Activated CD4-positive, alpha-beta memory T cell treated with anti-CD3 and anti-CD28 coated beads for 36 hours (primary cell): ENCODE measurements at places on chromosomes 3 and 15.

DNA sequence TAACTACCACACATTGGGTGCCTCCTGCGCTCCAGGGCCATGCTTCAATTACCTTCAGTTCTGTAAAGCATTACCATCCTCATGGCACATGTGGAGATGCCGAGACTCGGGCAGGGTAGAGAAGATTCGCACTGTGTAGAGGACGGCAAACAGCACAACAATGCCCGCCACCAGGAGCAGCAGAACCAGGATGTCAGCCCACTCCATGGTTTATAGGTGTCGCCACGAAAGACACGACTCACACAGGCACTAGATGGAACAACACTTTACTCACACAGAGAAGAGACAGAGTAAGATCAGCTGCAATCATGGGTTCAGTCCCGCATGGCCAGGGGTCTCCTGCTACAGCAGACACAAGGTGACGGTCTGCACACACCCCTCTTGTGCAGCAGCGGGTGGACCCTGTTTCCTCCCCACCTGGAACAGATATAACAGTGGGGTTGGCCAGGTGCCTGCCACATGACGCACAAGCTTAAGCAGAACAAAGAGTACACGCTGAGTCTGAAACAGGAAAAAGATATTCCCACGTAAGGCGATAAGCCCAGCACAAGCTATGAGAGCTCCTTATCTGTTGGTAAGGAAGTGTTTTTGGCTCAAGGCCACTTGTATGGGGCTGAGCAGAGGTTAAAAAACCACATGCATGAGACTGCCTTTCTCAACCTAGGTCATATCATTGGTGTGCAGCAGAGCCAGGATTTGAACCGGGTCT lies 2.5 kb upstream of the TBC1D21 start:
- DNase-seq: no peak

- DNase-seq: peak; percentile 58
Measured at GRCh38 chr15:85702321-85703101, 92.2 kb downstream of the KLHL25 start.

DNA sequence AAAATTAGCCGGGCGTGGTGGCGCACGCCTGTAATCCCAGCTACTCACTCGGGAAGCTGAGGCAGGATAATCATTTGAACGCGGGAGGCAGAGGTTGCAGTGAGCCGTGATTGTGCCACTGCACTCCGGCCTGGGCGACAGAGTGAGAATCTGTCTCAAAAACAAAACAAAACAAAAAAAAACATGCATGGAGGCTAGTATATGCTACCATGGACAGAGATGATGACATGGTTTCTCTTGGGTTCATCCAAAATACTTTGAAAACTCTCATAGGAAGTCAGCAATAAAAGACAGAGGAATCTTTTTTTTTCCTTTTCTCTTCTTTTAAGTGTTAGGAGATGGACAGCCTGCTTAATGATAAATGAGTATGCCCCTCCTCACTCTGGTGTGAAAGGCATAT lies 137.7 kb upstream of the MB21D2 start:
- DNase-seq: no peak

GRCh38 chr15:83092309-83092976 lies 15.0 kb upstream of the TM6SF1 start:
- peak; percentile 18 for DNase-seq

DNA sequence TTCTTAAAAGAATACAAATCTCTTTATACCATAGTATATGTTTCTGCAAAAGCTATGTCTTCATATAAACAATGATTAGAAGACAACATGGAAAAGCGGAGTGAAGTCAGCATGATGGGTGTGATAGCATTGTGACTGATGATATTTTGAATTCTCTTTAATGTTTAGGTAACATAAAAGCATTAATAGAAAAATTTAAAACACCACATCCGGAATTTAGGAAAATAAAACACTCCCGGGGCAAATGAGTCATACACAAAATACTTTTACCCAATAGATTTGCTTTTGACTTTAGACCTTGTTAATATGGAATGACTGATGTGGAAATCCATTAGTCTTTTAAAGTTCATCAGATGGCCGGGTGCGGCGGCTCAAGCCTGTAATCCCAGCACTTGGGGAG lies 134.7 kb downstream of the P3H2 start:
- no peak for DNase-seq

GRCh38 chr15:40555876-40556275 lies 9.0 kb downstream of the CCDC32 start:
- no peak for DNase-seq

GRCh38 chr3:55537129-55537528 lies 50.0 kb upstream of the WNT5A start:
- DNase-seq: no peak

DNA sequence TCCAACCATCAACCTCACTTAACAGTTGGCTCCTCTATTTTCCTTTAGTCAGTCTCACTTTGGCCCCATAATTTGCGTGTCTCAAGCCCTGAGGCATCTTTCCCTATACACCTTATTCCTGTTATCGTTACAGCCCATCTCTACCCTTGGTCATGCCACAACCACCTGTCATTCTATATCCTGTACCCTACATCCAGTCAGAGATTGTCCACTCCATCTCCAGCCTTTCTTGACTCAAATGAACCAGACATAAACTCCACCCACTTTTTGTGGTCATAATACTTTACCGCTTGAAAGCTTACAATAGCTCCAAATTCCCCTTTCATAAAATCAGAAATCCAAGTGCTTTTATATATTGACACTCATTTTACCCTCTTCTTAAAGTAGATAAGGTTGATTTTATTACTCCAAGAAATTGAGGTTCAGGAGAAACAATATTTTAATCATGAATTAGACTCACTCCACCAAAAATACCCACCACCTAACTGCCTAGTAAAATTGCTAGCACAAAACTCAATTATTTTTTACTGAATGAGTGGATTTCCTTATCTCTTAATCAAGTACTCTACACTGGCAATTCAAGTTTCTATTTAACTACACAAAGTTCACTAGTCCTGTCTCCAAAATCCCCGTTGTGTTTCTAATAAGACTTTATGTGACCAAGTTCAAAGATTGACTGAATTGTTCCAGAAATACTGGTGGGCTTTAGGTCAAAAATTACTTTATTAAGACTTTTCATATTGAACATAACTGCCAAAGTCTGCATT lies 9.1 kb downstream of the CCR4 start:
- DNase-seq: peak; percentile 54

- no peak for DNase-seq
Measured at GRCh38 chr3:45145681-45146614, at the start of gene CDCP1. CDCP1 (minus strand) TSS chr3:45146378; CDS start chr3:45146287, 91 bp downstream.

DNA sequence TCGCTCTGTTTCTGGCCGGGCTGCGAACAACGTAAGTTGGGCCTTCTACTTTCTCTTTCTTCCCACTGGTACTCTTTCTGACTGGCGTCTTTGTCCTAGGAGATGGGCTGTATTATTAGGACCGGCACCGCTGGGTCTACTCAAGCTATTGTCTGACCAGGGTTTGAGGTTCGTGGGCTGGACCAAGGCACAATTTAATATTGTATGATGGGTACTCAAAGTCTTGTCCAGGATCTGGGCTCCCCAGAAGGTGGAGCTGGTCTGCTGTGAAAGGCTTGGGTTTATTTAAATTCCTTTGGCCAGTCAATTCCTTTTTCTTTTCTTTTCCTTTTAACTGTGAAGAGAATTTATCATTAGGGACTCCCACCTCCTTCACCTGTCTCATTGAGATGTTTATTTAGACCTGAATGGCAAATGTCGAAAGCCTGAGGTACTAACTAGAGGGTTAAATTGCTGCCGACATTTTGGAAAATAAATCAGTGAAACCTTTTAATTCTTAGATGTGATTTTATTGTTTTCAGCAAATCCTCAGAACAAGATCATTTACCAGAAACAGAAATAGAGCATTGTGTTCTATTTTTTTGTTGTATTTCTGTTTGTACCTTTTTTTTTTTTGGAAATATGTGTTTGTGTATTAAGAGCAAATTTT lies 410 bp downstream of the LRRC49 start:
- DNase-seq: peak; percentile 11

GRCh38 chr3:46693038-46693891 lies at the start of gene ALS2CL:
ALS2CL (minus strand) TSS chr3:46693679; CDS start chr3:46689440, 4,239 bp downstream.
- peak; percentile 74 for DNase-seq

DNA sequence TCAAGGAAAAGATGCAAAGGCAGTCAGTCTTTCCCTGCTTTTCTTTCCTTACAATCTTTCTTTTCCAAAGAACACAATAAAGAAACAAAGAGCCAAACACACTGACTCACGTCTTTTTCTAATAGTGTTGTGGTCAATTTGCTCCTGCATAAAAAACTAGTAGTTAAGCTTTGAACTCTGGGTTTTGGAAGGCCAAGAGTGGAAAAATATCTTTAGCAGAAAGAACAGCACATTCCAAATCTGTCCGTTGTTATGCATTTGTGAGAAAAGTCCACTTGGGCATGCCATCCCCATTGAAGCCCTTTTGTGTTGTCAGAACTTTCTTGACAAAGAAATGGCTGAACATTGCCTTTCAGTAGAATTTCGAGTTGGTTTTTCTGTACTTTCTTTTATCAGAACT lies 18.2 kb downstream of the COL8A1 start:
- DNase-seq: no peak

- no peak for DNase-seq
Measured at GRCh38 chr3:134426660-134427181, 52.5 kb upstream of the AMOTL2 start.

- DNase-seq: no peak
Measured at GRCh38 chr3:148408667-148409066, 289.0 kb upstream of the AGTR1 start.

- no peak for DNase-seq
Measured at GRCh38 chr15:46946953-46947352, 770.4 kb upstream of the SEMA6D start.

GRCh38 chr3:112357930-112358780 lies 25.2 kb downstream of the CD200 start:
- DNase-seq: peak; percentile 62

DNA sequence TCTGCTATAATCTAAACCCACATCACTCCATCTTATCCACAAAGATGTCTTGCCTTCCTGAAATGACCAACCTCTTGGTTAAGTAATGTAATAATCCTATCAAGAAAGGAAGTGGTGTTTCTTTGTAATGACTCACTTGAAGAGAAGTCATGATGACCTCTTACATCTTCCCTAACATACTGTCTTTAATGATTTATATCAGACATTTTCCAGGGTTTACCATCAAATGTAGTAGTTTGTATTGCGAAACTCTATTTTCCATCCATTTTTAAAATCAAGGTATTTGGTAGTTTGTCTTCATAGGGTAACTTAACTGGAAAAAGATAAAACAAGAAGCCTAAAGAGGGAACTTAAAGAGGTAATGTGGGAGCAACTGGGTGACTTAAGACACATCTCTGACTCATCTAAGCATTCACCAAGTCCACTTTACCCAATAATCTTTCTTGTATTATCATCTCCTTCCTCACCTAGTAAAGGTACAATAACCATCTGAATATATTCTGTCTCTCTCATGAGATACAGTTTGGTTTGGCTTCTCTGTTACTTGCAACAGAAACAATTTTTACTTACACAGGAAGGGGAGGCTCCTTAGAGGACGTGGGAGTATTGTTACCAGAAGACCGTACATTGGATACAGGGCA lies 5.7 kb upstream of the MAPK6 start:
- DNase-seq: no peak

DNA sequence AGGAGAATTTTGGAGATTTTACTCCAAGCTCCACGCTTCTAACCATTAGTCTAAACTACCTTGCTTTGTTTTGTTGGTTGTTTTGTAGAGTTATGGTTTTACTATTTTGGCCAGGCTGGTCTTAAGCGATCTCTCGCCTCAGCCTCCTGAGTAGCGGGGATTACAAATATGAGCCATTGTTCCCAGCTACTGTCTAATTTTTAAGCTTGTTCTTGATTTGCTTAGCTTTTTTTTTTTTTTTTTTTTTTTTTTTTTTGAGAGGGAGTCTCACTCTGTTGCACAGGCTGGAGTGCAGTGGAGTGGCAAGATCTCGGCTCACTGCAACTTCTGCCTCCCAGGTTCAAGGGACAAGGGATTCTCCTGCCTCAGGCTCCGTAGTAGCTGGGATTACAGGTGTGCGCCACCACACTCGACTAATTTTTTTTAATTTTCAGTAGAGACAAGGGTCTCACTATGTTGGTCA lies 28.5 kb downstream of the EFCAB12 start:
- DNase-seq: peak; percentile 43

GRCh38 chr15:57190208-57190607 lies 186.1 kb upstream of the CGNL1 start:
- no peak for DNase-seq

DNA sequence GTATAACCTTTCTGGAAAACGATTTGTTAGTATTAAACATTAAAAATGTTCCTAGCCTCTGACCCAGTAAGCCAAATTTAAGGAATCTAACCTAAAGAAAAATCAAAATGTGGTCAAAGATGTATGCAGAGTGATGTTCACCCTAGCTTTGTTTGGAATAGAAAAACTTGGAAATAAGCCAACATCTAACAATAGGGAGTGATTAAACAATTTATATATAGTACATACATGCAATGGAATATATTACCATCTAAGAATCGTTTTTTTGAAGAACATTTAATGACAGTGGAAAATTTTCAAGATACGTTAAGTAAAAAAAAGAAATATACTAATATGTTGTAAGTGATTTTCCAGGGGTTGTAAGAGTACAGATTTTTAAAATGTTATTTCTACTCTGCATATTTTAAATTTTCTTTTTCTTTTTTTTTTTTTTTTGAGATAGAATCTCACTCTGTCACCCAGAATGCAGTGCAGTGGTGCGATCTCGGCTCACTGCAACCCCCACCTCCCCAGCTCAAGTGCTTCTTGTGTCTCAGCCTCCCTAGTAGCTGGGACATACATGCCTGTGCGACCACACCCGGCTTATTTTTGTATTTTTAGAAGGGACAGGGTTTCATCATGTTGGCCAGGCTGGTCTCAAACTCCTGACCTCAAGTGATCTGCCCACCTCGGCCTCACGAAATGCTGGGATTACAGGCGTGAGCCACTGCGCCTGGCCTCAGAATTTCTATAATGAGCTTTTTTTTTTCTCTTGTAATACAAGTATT lies 54.9 kb downstream of the ANP32A start:
- DNase-seq: no peak

DNA sequence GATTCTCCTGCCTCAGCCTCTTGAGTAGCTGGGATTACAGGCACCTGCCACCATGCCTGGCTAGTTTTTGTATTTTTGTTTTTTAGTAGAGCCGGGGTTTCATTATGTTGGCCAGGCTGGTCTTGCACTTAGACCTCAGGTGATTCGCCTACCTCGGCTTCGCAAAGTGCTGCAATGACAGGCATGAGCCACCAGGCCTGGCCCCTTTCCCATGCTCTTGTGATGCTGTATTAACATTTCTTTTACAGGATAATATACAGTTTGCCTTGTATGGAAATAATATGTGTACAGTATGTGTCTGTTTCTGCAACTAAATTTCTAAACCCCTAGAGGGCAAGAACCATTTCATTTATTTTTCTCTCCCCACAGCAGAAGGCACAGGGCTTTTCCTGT lies 37.8 kb downstream of the SCG5 start:
- no peak for DNase-seq

GRCh38 chr15:40279437-40280141 lies 3.3 kb downstream of the ANKRD63 start:
- DNase-seq: peak; percentile 76

DNA sequence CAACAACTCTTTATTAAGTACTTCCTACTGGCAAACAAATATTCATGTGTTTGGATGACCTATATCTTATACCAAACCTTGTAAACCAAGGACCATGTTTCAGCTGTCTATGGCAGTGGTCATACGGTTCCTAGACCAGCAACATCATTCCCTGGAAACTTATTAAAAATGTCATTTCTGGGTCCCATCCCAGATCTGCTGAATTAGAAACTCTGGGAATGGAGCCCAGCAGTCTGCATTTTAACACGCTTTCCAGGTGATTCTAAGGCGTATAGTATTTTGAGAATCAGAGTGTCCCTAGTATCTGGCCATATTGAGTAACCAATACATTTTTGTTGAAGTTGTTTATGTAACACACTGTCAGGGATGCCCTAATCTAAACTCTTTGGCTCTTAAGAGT lies 363.4 kb upstream of the LRRC3B start:
- DNase-seq: no peak

- DNase-seq: no peak
Measured at GRCh38 chr3:179288845-179289244, 34.0 kb upstream of the ZNF639 start.
